Occipital lobe (tissue), 3 donors: ENCODE measurements at places on chromosomes 2 and 18.

- DNase-seq = no peak
Measured at GRCh38 chr2:159855143-159855542, 57.1 kb upstream of the CD302 start.

- no peak for DNase-seq
Measured at GRCh38 chr2:73031725-73032701, 39.5 kb downstream of the SFXN5 start.

- DNase-seq = no peak
Measured at GRCh38 chr18:67467188-67467587, 49.3 kb downstream of the DSEL start.

GRCh38 chr2:239380831-239381708, 19.8 kb downstream of the HDAC4 start:
- peak; percentile 49 for DNase-seq

- no peak for DNase-seq
Measured at GRCh38 chr2:43399515-43400264, 173.3 kb upstream of the ZFP36L2 start.

DNA sequence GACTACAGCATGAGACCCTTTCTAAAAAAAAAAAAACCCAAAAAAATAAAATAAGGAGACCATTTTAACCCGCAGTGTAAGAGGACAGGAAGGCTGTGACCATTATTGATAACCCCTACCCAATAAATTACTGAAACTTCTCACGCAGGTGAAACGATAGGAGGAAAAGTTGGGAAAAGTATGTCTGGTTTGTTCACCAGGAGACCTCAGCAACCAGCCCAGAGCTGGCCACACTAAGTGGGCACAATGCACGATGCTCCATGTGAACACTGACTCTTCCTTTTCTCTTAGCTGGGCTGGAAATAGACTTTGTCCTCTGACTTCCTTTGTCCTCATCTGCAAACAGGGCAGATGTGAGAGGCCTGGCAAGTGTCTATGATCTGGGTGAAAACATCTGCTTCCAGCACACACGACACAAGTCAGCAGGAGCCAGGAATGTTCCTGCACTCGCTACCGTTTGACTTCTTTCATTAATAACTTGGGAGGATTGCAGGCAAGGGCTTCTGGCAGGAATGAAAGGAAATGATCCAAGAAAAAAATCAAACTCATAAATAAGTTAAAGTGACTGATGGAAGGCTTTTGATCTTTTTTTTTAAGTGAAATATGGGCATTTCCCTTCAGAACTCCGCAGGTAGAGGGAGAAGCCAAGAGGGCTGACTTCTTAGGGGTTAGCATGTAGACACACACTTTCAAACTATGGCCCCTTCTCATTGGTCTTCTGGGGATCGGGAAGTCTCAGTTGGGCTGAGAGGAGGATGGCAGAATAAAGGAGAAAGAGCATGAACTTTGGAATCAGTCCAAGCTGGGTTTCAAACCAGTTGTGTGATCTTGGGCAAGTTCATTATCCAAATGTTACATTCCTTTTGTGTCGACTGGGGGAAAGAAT, 137.4 kb upstream of the MYCN start:
- DNase-seq = no peak

DNA sequence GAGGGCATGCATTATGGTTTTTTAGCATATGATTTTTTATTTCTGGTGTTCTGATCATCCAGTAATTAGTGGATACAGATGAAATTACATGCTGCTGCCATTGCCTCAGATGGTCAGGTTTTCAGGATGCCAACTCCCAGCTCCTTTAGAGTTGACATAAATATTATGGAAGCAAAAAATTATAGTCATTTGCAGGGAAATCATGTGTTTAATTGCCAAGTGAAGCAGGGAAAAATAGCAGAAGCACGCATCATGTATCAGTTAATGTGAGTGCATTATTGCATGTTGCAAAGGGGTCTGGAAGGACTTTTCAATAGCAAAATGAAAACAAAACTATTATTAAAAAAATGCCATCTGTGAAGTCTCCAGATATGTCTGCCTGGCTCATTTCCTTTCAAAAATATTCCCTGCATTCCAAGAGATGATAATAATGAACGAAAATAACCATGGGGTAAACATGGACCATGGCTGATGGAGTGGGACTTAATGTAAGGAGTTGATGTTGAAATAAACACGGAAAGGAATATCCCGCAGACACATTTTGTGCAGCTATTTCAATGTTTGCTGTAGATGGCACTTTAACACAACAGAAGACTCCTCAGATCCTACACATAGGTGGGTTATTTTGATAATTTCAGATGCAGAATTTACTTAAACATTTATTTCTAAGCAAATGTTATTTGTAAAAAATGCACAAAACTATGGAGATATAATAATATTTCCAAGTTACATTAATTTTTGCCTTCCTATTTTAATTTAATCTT, 87.7 kb upstream of the DYNAP start:
- no peak for DNase-seq

- no peak for DNase-seq
Measured at GRCh38 chr2:46780801-46781445, 134.7 kb downstream of the MCFD2 start.

- DNase-seq = no peak
Measured at GRCh38 chr18:3599195-3599594, 149.2 kb downstream of the TGIF1 start.

DNA sequence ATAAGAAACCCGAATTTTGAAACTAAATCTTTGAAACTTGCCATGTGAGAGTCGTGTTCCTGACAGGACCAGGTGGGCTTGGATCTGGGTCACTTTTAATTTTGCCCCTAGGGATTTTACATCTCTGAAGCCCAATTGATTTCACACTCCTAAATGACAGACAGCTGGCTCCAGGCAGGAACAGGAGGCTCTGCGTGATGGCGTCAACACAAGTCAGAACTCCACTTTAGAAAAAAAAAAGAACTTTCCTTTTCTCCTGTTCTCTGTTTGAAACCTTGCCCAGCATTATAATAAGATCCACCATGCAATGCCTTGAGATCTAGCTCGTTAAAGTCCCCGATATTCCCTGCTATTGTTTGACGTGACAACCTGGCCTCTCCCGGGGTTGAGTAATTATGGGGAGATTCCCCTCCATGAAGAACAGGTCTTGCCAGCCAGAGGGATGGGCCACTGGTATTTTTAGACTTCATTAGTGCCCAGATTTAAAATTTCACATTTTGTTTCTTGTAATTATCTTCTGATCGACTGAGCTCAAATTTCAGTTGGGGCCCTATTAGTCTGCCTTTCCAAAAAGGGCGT, 260.3 kb downstream of the KLHL29 start:
- DNase-seq = no peak

- DNase-seq = no peak
Measured at GRCh38 chr18:66138642-66139041, 387.8 kb downstream of the CDH7 start.

- no peak for DNase-seq
Measured at GRCh38 chr2:47697000-47697601, 85.8 kb upstream of the MSH6 start.

GRCh38 chr2:16187482-16187817, 247.1 kb downstream of the MYCN start:
- no peak for DNase-seq
